ENCODE measurements at places on chromosomes 7 and 10.

GRCh38 chr10:111379534-111380187 is 302.8 kb downstream of the ADRA2A start:
- no peak for DNase-seq

DNA sequence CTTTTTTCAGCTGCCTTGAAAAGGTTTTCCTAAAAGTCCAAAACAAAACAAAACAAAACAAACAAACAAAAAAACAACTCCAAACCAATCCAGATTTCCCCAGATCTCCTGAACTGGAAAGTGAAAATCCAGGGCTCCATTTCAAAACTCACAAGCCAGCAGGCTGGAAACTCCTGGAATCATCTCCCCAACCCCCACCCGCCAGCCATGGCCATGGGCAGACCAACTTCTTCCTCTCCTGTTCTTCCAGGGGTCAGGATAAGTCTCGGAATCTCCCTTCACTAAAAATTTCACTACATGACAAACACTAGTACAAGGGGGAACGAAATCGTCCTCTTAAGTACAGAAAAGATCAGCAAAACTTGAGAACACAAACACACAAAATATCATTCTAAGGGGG is 40.4 kb downstream of the GNA12 start:
- DNase-seq = no peak

DNA sequence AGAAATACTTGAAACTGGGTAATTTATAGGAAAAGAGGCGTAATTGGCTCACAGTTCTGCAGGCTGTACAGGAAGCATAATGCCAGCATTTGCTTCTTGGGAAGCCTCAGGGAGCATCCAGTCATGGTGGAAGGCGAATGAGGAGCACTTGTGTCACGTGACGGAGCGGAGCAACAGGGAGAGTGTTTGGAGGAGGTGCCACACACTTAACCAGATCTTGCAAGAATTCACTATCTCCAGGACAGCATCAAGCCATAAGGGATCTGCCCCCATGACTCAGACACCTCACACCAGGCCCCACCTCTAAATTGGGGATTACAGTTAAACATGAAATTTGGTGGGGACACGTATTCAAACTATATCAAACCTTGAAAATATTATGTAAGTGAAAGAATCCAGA is 89.3 kb downstream of the WIPF3 start:
- DNase-seq = no peak

DNA sequence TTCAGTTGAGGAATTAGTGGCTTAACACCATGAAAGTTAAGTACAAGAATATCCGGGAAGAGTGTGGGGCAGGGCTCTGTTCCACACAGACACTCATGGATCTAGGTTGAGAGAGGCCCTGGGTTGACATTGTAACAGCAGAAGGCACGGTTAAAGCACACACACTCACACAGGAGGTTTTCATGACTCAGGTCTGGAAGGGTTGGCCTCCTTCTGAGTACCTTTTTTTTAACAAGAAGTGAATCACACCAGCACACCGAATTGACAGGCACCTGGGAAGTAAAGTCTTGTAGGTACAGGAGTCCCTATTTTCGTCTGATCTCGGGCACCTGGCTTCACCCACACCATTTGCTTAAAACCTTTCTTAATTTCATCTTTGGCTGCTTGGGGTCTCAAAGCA is 509.4 kb upstream of the ADARB2 start:
- no peak for DNase-seq
